ENCODE measurements at places on chromosomes 4 and X.

GRCh38 chr4:65924843-65925242 lies 254.6 kb upstream of the EPHA5 start:
- no peak for DNase-seq

DNA sequence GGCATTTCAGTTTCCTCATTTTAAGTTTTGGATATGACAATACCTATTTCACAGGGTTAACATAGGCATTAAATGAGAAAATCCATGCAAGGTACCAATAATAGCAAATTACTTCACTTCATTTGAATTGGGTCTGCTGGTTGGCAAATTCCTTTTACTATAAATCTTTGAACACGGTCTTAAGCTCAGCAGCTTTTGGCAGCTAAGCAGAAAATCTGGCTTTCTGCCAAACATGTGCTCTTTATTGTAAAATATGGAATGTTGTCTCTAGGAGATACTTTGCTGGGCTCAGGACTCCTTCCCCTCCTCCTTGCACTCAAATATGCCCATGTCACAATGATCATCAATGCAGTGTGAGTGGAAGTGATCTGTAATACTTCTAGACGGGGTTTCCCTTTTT lies 16.8 kb upstream of the DMP1 start:
- no peak for DNase-seq

DNA sequence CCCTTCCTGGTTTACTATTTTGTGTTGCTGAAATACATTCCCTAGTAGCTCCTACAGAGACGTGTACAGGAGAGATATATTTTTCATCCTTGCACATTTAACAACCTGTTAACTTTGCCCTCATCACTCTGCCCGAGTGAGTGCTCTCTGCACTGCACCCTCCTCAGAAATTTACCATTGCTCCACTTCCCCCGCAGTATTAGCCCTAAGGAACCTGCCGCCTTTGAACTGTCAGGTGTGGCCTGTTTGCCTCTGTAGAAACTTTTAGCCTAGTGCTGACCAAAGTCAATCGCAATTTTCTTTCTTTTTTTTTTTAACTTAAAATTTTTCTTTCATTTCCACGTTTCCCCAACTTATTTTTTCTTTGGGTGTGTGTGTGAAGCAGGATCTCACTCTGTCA lies 46.6 kb upstream of the TBL1X start:
- no peak for DNase-seq

DNA sequence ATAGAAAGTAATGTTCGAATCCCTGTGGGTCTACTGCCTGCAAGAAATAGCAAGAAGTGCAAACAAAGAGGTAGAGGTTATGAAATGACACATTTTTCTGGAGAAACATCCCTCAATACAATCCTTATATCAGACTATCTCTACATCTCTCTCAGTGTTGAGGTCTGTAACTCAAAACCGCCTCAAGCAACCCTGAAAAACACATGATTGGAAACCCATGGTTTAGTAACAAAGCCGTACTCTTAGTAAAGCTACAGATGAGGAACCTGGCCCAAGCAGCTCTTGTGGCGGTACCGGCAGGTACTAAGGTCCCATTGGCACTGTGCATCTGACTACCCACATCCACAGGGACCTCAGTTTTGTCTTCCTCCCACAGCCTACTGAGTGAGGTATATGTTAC lies 53.9 kb downstream of the IRF2 start:
- DNase-seq, result no peak

DNA sequence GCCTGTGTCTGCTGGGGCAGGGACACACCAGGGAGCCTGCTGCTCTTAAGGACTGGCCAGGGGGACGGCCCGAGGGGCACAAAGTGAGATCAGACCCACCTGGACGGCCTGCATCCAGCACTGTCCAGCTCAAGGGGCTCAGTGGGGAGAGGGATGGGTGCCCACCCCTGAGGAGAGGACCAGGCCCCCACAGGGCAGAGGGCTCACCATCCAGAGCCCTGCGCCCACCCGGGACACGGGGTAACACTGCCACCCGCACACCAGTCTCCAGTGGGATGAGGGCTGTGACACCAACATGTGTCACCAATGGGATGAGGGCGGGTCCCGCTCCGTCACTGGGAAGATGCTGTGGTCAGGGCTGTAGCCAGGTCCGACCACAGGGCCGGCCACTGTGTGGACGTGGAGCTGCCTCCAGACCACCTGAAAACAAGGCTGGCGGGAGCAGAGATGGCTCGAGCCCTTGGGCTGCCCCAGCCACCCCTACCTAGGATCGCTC lies 13.2 kb downstream of the DGKQ start:
- no peak for DNase-seq

DNA sequence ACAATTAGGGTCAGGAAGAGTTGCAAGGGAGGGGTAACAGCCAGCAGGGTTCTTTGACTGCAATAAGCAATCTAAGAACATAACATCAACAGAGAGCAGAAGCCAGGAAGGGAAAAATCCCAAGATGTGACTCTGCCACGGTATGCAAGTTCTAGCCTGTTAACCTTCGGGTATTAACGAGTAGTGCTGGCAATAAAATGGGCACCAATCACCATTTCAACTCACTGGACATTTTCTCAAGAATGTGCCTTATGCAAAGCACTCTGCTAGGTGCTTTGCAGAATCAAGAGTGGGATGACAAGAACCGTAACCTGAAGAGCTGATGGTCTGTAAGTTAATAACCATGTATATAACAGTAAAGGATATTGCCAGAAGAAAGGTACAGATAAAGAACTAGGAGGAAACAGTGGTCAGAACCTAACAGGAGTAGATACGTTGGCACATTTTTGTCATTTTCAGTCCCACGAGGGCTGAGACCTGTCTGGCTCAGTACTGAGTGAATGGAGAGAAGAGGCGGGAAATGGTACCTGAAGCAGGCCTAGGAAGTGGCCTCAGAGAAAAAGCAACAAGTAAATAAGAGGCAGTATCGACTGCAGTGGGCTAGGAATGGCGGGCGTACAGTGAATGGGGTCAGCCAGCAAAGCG lies 2.7 kb downstream of the ELOVL6 start:
- DNase-seq, result no peak

DNA sequence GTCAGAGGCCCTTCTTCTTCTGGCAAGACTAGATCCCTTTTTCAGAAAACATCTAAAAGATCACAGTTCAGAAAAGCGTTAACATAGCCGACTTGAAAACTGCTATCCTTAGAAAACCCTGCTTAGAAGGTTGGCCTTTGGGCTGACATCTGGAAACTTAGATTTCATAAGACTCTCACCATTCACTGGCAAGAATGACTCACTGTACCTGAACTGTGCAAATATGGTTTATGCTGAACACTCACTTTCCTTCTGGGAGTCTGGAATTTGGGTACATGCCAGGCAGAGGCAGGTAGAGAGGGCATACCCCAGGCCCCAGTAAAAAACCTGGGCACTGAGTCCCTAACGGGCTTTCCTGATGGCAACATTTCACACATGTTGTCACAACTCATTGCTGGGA lies 88.8 kb upstream of the GPC3 start:
- DNase-seq, result no peak

DNA sequence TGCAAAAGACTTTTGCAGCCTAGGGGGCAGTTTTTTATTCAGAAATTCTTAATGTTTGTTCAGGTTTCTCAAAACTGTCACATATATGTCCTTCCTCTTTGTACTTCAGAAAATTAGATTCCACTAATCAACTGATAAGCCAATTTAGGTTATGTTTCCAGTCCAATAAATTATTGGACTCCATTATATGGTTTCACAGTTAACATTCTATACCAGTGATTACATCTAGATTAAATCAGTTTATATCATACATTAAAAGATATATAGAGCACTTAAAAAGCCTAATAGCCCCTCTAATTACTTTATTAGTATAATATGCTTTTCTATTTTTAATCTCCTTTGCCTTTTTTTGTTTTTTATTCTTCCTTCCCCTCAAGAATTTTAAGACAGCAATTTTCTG lies 434.1 kb downstream of the INPP4B start:
- no peak for DNase-seq

- no peak for DNase-seq
These were observed 60.8 kb downstream of the MTMR8 start for GRCh38 chrX:64334467-64334866.

All from D721Med (cell line).